ENCODE measurements at places on chromosomes 7 and 10.

- DNase-seq: no peak
These were observed 15.3 kb downstream of the AOC1 start for GRCh38 chr7:150867605-150868004.

GRCh38 chr7:1267016-1267900 is 34.6 kb downstream of the UNCX start:
- no peak for DNase-seq

DNA sequence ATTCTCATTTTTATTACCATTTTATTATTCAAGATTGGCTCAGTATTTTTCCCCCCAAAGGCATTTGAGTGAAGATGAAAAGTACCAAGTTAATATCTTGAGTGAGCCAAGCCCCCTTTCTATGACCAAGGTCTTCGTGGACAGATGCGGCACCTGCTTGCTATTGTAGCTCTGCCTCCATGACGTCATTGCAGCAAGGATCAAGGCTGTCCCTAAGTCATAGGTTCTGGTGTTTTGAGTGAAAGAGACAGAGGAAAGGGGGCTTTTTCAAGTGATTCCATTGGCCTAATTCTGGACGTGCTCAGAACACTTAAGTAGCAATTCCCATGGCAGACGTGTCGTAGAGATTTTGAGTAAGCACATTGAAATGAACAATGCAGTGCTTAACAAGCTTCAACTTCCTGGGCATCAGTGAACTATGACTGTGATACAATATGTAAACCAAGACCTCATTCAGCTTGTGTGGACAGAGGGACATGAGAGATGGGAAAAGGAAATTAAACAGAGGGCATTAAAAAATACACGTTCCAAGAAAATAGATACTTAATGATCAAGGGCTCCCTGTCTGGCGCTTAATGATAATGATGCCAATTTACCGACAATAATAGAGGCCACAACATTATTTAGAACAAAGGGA is 248.7 kb upstream of the NPVF start:
- no peak for DNase-seq

GRCh38 chr7:30436518-30436917 is 42.1 kb downstream of the NOD1 start:
- no peak for DNase-seq

DNA sequence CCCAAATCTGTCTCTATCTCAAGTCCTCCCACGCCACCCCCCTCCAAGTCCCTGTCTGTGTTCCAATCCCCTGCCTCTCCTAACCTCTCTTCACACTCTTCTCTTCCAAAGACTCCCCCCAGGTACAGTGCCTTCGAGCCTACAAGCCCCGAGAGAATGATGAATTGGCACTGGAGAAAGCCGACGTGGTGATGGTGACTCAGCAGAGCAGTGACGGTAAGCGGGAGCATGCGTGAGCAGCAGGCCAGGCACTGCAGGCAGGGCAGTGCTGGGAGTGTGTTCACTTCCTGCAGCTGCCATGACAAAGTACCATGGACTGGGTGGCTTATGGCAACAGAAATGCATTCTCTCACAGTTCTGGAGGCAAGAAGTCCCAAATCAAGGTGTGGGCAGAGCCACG is 23.4 kb downstream of the ARHGEF5 start:
- DNase-seq: no peak

- no peak for DNase-seq
These were observed 19.0 kb upstream of the RHOBTB1 start for GRCh38 chr10:60962946-60963345.

DNA sequence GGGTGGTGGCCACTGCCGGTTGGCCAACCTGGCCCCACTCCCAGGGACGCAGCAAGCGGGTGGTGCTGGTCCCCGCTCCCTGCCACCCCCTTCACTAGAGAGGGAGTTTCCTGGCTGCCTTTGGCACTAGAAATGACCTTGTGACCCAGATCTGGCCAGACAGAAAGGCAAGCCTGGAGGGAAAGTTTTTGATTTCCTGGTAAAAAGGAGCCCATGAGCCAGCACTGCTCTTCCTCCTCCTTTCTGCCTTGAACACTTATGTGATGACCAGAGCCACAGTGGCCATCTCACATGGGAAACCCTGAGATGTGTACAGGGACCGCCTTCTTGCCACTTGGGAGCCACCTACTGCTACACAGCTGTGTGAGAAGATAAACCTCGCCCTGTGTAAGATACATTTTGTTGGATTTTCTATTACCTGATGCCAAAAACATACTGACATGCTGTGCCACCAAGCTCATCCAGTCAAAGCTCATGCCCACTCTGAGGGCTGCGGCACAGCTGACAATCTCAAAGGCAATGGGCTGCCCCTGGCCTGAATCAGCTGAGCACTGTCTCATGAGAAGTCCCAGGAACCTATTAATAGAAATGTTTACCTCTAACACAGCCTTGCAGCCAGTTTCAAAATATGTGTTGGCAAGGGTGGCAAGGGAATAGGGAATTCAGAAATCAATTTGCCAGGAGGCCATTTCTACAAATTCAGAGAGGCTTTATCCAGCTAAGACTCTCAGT is 94.0 kb downstream of the CYTH3 start:
- DNase-seq: no peak

DNA sequence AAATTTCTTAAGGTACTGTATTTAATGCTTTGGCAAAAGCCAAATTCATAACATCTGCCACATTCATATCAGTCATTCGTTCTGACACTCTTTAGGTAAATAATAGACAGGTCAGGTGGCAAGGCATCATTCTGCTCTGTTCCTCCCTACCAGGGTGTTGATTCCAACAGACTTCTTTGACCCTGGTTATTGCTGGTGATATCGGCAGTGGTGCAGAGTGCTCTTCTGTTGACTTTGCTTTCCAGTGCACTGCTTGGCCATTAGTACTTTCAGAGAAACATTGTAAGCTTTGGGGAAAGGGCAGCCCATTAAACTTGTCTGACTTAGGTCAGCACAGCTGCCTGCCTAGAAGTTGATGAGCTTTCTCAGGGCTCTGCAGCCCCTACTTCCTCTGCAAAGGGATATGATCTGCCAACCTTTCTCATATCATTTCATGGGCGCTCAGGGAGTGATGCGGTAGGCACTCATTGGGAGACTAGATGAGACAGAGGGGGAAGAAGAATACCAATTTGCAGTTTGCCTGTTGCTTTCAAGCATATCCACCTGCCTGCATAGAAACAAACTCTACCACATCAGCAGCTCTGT is 139.3 kb downstream of the LRRC4 start:
- DNase-seq: no peak

DNA sequence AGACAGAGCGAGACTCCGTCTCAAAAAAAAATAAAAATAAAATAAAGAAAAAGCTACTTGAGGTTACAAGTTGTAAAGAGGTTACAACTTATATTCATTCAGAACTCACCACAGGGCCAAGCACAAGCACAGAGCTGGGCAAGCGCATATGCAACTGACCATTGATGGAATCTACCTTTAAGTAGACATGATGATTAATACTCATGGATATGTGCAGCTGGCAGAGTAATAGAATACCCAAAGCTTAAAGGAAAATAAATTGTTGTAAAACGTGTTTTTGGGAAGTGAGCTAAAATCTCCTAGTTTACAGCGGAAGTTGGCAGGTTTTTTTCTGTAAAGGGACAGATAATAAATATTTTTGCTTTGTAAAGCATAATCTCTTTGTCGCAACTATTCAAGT is 111.6 kb downstream of the TMEM168 start:
- DNase-seq: no peak

DNA sequence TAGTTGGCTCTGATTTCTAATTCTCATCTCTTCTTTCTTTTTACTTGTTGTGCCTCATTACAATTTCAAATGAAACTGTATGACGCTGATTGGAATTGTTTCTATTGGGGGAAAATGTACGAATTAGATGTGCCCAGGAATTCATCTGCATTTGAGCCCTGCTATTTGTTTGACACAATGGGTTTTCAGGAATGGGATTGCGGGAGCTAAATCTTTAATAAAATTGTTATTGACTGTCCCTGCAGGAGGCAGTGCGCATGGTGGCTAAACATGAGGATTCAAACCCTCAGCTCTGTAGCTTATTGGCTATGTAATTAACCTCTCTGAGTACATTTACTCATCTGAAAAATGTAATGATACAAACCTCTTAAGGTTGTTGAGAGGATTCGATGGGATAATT is 181.6 kb downstream of the NXPH1 start:
- no peak for DNase-seq

- DNase-seq: no peak
These were observed 239.9 kb upstream of the KCND2 start for GRCh38 chr7:120033114-120033513.

DNA sequence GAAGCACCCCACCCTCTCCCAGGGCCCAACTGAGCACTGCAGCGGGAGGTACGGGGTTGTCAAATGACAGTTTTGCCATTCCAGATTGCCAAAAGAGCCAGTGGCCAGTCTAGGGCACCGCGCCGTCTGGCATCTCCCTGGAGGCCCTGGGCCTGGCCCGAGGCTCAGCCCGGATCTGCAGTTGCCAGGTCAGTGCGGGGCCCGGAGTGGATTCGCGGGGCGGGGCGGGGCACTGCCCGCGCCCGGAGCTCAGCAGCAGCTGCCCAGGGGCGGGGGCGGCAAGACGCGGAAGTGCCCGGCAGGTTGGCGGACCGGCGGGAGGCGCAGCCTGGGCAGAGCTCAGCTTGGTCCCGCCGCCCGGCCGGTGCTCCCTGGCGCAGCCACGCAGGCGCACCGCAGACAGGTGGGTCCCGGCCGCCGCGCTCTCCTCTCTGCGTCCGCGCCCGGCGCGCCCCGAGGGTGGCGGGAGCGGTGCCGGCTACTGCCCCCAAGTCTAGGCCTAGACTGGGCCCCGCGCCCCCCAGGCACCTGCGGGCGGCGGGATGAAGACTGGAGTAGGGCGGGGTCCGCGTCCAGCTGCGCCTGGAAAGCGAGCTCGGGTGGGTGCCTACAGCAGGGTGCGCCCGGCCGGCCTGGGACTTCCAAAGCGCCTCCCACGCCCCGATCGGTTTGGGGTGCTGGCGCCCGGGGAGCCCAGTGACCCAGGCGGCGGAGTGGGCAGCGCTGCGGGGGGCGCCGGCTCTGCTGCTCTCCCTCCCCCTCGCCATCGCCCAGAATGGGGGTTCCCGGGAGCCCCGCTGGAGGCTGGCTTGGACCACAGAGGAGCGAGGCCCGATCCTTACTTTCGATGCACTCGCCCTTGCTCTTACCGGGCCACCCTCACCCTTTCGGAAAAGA is at the start of gene IRF5:
Gene IRF5, plus strand, starts transcription at position 281 of the 897 bp plus-strand sequence. CDS start 4,155 bp downstream, outside the sequence.
- no peak for DNase-seq

GRCh38 chr10:132519382-132520176 is 18.0 kb upstream of the INPP5A start:
- DNase-seq: no peak

DNA sequence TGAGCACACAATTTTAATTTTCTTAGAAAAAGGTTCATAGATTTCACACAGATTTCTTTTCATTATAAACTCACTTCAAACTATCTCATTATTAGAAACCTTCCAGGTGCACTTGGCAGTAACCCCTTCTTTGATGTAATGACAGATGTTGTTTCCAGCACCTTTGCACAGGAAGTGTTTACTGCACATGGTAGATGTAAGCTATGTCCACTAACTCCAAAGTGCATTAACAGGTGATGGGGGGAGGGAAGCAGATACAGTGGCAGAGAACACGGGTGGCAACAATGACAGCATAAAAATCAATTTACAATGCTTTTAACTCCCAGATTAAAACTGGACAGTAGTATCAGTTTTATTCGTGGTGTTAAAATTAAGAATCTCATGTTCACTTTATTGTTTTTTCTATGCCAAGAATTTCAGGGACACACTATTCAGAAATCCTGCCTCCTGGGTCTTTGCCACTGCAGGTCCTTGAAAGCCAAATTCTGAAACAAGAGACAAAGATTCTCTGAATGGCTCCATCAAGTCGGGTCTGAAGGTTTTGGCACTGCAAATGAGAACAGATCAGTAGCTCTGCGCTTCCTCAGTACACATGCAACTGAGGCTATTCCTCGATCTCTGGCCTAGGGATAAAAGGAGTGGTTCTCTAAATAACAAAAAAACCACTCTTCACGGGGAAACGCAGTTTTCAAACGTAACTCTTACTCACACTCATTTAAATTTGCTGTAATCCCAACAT is 187.7 kb downstream of the JAZF1 start:
- DNase-seq: no peak

DNA sequence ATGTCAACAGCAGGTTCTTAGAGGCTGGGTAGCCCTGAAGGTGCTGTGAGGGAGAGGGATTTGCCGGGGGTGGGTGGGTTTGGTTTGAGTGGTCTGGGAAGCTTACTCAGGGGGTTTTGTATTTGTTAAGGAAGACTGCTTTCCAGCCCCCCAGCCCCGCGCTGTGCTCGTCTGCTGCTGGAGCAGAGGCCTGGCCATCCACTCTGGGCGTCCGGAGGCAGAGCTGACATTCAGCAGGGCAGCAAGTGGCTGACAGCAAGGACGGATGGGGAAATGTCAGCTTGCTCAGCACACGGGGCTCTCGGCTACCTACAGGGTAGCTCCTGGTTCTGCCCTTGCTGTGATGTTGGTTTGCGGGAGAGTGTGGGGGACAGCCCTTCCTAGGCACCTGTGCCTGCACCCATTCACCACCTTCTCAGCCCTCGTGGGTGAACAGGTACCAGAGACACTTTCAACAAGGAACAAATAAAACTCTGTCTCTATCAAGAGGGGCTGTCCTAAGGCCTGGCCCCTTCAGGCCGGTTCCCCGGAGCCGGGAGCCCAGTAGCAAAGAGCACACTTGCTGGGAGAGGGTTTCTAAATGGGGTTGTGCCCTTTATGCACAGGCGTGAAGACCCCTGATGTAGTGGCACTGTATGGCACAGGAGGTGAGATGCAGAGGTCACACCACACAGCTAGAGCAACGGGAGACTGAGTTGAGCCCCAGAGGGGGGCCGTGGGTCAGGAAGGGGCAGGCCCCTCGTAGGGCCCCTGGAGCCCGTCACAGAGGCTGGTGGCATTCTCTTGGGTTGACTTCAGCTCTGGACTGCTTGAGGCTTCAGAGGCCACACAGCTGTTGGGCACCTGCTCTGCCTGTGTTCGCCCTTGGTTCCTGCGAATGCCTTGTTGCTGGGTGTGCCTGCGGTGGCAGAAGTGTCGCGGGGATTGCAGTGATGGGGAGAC is 72.2 kb upstream of the SHH start:
- DNase-seq: no peak

DNA sequence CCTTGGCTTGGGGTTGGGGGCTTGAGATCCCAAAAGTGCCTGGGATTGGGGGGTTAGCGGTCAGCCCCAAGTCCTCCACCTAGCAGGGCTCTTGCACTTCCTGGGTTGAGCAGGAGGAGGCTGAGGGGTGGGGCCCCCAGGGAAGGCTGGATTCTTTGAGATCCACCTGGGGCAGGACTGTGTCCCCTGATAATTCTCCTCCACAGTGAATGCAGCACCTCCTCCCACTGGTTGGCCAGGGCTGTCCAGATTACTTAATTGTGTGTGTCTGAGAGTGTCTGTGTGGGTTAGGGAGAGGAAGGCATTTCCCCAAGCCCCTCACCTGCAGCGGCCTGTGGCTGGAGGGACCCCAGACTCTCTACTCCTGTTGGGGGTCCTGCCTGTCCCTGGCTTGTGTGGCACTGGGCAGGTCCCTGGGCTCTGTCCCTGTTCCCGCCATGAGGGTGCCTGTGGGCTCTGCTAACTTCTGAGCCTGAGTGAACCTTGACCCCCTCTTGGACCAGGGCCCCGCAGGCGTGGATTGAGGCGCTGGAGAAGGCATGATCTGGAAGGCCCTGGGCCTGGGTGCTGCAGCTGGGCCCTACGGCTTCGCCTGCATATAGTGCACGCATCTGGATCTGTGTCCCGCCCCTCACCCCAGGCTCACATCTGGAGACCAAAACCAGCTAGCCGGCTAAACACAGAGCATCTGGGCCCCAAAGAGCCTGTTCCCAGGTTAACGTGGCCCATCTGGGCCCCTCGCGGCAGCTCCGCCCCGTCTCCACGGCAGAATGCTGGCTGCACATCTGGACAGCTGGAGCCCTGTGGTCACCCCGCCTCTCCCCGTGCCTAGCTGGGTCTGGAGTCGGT is 10.4 kb downstream of the TMEM270 start:
- no peak for DNase-seq
